A375 (cell line): ENCODE measurements at places on chromosomes 5 and 9. TPM values are rescaled to one million over a fixed set of nuclear protein-coding genes. Genes with fewer than 3 reads are reported as not detected.

Gene ABCA1
- total RNA-seq = 6.5 and 8.4 TPM in 2 replicates

Gene CTSL
- 108 and 110 TPM in 2 replicates for total RNA-seq

Gene FAM240B
- not detected in 2 replicates for total RNA-seq

Gene IGFBPL1
- not detected in 2 replicates for total RNA-seq

Gene C1QTNF2
- total RNA-seq = 0.08 and 0.21 TPM in 2 replicates

Gene SPINK6
- not detected in 2 replicates for total RNA-seq

Gene CCDC192
- 0.27 TPM in 1 of 2 replicates, not detected in the other for total RNA-seq

Gene NKD2
- 0.49 and 0.72 TPM in 2 replicates for total RNA-seq

Gene DMAC1
- total RNA-seq = 31.4 and 39.3 TPM in 2 replicates

Gene ELOVL7
- total RNA-seq = 0.45 and 0.68 TPM in 2 replicates

Gene CATSPER3
- 0.49 TPM in 1 of 2 replicates, not detected in the other for total RNA-seq

Gene UGT3A2
- total RNA-seq = 0.05 and 0.11 TPM in 2 replicates

Gene IL4
- not detected in 2 replicates for total RNA-seq

Gene ATP6V0E1
- 44.1 and 56.8 TPM in 2 replicates for total RNA-seq

Gene CDC14B
- total RNA-seq = 8.8 and 8.9 TPM in 2 replicates

Gene RANBP6
- total RNA-seq = 15.1 and 18.5 TPM in 2 replicates

Gene CBY3
- total RNA-seq = not detected in 2 replicates

Gene EGFLAM
- total RNA-seq = 5.3 and 5.5 TPM in 2 replicates

Gene PTGES2
- total RNA-seq = 124 and 149 TPM in 2 replicates

Gene TAS2R1
- not detected in 2 replicates for total RNA-seq

Gene GGTA1
- not detected in 2 replicates for total RNA-seq

Gene CSF1R
- 0.08 TPM in 1 of 2 replicates, not detected in the other for total RNA-seq

Gene ADAMTS2
- total RNA-seq = 0.19 and 0.58 TPM in 2 replicates

Gene SLC45A2
- 0.49 and 0.69 TPM in 2 replicates for total RNA-seq

Gene PCSK1
- total RNA-seq = 9.8 and 14.1 TPM in 2 replicates

Gene OTP
- total RNA-seq = not detected in 2 replicates

Gene MACIR
- 15.4 and 17.1 TPM in 2 replicates for total RNA-seq

Gene ASPN
- not detected in 2 replicates for total RNA-seq

Gene PCDHB14
- 1.8 and 2.9 TPM in 2 replicates for total RNA-seq

Gene ABO
- not detected in 2 replicates for total RNA-seq

Gene EIF4EBP3
- 1.2 and 1.5 TPM in 2 replicates for total RNA-seq

Gene KIF4B
- 0.03 and 0.04 TPM in 2 replicates for total RNA-seq

Gene SPINK13
- total RNA-seq = not detected in 2 replicates

Gene STC2
- total RNA-seq = 31.2 and 46.0 TPM in 2 replicates

Gene EPB41L4A
- total RNA-seq = not detected in 2 replicates

Gene PCDHGB7
- total RNA-seq = 0.72 and 0.90 TPM in 2 replicates

Gene SPTAN1
- 207 and 225 TPM in 2 replicates for total RNA-seq

Gene TTC16
- 0.16 and 0.30 TPM in 2 replicates for total RNA-seq

Gene ZMYND19
- 49.6 and 53.9 TPM in 2 replicates for total RNA-seq

Gene MARCOL
- total RNA-seq = not detected in 2 replicates

Gene MLANA
- total RNA-seq = not detected in 2 replicates

Gene PDZD2
- total RNA-seq = 5.5 and 6.0 TPM in 2 replicates

Gene LCN9
- total RNA-seq = not detected in 2 replicates

Gene HAVCR2
- total RNA-seq = 1.2 TPM in 1 of 2 replicates, not detected in the other

Gene KIF12
- 1.1 and 1.5 TPM in 2 replicates for total RNA-seq

Gene FBN2
- 0.04 and 0.16 TPM in 2 replicates for total RNA-seq

Gene SLC46A2
- not detected in 2 replicates for total RNA-seq

Gene AGPAT2
- total RNA-seq = 56.8 and 57.1 TPM in 2 replicates

Gene SLC12A7
- total RNA-seq = 23.5 and 31.1 TPM in 2 replicates

Gene ZFP2
- 0.05 TPM in 1 of 2 replicates, not detected in the other for total RNA-seq

Gene NR6A1
- total RNA-seq = 1.6 and 2.9 TPM in 2 replicates
